Pancreas (tissue), 10 donors: ENCODE measurements at places on chromosomes 5 and 9.

GRCh38 chr9:127538849-127539258 is 73.2 kb upstream of the STXBP1 start:
- no peak for DNase-seq

DNA sequence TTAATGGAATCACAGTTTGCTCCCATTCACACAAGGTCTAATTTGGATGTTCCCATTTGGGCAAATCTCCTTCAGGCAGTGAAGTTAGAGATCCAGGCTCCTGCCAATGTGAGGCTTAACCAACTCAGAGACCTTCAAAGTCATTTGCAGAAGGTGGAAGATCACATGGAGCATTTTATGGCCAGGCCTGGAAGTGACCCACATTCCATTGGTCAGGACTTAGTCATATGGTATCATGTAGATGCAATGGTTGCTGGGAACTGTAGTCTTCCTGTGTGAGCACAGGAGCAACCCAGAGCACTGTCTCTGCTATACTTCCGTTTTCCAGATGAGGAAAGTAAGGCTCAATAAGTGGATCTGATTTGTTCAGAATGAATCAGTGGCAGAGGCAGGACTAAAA is 292.7 kb upstream of the SMARCA2 start:
- DNase-seq: no peak

- no peak for DNase-seq
Measured at GRCh38 chr5:102682101-102682647, 72.9 kb upstream of the PAM start.

GRCh38 chr5:32446630-32447029 is 2.1 kb upstream of the ZFR start:
- DNase-seq: no peak

DNA sequence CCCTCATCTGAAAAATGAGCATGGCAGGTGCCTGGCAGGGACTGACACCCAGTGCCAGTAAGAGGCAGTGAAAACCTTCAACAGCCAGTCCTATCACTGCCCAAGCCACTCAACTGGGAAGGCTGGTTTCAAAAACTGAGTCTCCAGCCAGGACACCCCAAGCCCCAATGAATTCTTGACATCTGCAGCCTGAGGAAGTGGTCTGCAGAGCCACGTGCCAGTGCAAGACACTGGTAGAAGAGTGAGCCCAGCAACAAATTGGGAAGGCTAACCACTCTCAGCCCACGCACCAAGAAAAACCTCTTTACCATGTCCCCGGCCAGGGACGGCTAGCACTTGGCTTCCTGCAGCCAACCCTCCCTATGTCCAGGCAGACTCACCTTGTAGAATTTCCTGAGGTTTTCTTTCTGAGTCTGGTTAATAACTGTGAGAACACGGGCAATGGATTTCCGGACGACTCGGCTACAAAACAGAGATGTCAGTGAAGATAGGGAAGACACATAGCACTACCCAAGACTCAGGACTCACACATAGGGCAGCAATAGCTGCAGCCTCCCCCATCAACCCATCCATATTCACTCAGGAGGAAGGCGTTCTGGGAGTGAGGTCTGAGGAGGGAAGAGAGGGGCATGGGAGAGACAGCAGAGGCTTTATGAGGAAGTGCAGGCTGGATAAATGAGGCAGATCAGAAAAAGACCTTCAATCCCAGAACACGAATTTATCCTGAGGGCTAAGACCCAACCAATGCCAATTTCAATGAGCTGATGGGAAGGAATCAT is 1.8 kb downstream of the RPL35 start:
- no peak for DNase-seq

DNA sequence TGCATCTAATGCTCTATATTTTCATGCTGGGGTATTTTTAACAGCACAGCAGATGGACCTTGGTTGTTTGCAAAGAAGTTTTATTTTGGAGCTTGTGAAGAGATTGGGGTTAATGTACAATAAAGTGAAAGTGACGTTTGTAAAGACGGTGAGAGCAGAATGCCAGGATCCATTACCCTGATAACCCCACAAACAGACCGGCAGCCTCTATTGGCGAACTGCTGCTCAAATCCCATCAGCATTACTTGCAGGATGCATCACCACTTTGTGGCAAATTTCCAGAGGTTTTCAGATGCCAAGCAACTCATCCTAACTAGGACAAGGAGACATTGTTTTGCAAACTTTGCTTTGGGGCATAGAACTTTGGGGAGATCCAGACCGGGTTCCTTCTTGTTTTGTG is 383.3 kb upstream of the ZNF462 start:
- DNase-seq: no peak

DNA sequence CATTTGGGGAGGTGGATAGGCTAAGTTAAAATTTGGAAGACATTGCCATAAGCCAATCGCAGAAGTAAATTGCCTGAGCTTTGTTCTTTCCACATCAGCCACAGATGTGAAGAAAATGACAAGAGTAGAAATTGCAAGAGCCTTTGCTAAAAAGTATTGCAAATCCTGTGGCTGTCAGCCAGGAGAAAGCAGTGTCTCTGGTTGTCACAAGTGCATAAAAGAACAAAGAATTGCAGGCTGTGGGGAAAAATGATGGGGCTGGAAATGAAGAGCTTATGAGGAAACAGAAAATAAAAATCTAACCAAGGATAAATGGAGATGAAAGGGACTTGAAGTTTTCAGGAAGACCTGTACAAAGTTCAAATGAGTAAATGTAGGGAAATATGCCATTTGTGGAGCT is 344.8 kb downstream of the CSNK1G3 start:
- DNase-seq: no peak

- DNase-seq: no peak
Measured at GRCh38 chr9:85541876-85542275, 199.9 kb downstream of the AGTPBP1 start.

DNA sequence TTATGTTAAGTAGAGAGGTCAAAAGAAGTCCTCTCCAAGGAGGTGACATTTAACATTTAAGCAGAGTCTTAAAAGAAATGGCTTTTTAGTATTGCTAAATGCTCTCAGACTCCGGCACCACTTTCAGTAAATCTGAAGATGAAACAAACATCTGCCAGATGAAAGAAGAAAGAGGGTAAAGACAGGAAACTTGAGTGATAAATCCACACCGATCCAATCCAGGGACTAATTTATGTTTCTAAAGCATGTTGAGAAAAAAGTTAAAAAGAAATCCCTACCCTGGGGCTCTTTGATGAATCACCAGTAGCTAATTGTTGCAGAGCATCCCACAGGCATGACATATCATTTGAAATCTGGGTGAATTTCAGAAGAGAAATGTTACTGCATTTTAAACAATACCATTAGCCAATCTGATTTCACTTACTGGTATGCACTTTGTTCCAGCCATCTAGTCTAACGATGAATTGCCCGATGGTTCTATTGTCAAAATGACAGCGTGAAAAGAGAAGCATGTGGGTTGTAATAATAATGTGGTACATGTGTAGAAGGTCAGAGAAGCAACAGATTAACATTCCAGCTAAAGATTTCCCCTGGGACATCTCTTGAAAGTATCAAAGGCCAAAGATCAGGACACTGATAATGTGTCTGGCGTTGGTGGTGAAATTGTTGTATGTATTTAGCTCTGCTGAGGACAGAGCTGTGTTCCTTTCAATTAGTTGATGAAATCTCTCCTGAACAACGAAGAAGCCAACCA is 485.7 kb downstream of the CSNK1G3 start:
- no peak for DNase-seq

GRCh38 chr5:180205916-180206315 is 3.1 kb downstream of the RASGEF1C start:
- DNase-seq: no peak

DNA sequence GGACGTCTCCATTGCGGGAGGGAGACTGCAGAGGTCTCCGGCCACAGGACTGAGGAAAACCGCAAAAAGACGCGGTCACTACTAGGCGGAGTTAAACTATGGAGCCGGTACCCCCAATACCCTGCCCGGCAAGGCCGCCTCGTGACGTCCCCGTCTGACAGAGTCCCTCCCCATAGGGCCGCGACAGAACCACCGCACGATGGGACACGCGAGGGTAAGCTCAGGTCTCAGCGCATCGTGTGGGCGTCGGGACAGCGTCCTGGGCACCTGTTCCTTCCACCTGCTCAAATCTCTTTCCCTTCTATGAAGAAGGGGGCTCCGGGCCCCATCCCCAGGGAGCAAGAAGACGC is 35.2 kb upstream of the GLDC start:
- peak; percentile 66 for DNase-seq

GRCh38 chr5:34570721-34571676 is 85.1 kb upstream of the RAI14 start:
- no peak for DNase-seq

DNA sequence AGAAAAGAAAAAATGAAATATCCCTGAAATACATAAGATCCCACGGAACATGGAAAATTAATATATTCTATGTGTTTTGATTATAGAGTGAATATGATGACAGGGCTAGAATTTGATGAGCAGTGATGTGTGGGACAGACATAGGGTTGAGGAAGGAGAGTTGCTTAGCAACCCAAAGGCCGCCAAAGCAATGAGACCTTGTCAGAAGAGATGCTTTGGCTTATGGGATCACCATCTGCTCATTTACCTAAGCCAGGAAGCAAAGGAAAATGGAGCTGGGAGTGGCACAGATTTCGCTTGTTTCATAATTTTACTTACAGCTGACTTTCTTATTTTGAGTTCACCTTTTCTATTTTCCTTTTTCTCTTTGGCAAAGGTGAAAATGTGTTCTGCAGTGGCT is 20.9 kb upstream of the HAPLN1 start:
- DNase-seq: no peak

GRCh38 chr9:1005043-1005667 is 28.7 kb downstream of the DMRT3 start:
- DNase-seq: peak; percentile 20

- no peak for DNase-seq
Measured at GRCh38 chr5:111197523-111197922, 26.7 kb upstream of the CAMK4 start.

DNA sequence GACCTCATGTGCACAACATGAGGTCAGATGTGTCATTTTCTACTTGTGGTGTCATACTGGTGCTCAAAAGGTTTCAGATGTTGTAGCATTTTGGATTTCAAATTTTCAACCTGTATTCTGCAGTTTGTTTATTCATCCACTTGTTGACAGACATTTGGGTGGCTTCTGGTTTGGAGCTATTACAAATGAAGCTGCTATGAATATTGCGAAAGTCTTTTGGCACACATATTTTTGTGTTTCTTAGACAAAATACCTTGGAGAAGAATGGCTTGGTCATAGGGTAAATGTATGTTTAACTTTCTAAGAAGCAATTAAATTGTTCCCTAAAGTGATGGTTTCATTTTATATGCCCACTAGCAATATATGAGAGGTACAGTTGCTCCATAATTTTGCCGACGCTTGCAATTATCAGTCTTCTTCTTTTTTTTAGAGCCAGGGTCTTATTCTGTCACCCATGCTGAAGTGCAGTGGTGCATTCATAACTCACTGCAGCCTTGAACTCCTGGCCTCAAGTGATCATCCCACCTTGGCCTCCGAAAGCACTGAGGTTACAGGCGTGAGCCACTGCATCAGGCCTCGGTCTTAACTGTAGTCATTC is 70.7 kb upstream of the TRPC7 start:
- no peak for DNase-seq

DNA sequence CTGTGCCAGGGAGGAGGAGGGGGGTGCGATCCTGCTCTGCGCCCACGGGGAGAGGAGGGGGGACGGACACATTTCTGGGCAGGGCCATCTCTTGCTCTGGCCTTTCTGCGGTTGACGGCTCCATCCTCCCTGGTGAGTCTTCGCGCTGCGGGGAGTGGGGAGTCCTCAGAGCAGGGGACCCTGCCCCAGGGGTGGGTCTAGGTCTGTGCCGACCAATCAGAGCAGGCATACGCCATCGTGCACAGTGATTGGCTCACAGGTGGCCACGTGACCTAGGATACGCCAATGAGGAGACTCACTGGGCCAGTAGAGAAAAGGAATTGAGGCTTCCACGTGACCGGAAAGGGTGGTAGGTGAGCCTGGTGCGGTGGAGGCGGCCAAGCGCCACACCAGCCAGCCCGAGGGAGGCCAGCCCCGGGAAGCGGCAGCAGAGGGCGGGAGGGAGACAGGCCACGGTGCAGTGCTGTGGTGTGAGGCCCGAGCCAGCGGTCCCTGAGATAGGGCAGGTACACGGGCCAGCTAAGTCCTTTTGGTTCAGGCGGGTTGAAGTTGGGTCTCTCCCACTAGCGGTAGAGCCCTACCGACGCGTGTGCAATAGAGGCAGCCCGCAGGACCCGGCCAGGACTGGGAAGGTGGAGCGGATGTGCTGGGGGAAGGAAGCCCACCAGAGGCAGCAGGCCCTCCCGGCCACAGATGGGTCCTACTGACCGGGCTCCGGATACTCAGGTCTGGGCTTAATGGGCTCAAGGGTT is 65.2 kb upstream of the RNF130 start:
- no peak for DNase-seq
